T-helper 9 cell (primary cell): ENCODE measurements at places on chromosomes 3 and 15.

DNA sequence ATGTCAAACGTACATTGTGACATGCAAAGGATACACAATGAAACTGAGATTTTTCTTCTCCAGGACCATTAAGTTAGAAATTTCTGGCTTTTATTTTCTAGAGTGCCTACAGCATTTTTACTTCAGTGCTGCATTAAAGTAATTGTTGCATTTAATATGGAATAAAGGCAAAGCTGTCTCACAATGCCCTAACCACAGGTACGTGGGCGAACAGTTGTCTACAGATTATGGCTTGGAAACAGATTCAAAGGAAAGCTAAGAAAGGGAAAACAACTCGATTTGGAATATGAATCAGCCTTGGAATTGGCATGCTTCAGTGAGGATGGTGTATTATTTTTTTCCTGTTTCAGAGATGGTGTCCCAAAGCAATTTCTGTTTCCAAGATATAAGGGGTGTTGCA is 79.1 kb upstream of the TUSC7 start:
- no peak for DNase-seq

DNA sequence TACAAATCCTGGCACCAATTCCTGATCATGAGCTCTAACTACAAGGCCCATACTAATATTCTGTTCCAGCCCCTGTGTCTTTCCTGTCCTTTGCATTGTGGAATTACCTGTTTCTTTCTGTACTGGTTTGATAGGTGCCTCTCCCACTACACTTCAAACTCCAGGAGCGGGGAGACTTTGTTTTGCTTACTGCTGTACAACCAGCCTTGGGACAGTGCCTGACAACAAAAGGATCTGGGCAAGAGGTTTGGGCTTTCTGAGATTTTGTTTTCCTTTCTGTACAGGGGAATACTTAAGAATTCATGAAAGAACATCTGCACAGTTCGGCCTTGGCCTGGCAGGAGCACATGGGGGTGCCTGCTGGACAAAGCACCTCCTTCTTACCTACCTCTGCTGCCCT is 45.1 kb downstream of the ZDHHC3 start:
- DNase-seq = no peak

GRCh38 chr3:168070919-168071318 is 24.8 kb downstream of the GOLIM4 start:
- DNase-seq = no peak

DNA sequence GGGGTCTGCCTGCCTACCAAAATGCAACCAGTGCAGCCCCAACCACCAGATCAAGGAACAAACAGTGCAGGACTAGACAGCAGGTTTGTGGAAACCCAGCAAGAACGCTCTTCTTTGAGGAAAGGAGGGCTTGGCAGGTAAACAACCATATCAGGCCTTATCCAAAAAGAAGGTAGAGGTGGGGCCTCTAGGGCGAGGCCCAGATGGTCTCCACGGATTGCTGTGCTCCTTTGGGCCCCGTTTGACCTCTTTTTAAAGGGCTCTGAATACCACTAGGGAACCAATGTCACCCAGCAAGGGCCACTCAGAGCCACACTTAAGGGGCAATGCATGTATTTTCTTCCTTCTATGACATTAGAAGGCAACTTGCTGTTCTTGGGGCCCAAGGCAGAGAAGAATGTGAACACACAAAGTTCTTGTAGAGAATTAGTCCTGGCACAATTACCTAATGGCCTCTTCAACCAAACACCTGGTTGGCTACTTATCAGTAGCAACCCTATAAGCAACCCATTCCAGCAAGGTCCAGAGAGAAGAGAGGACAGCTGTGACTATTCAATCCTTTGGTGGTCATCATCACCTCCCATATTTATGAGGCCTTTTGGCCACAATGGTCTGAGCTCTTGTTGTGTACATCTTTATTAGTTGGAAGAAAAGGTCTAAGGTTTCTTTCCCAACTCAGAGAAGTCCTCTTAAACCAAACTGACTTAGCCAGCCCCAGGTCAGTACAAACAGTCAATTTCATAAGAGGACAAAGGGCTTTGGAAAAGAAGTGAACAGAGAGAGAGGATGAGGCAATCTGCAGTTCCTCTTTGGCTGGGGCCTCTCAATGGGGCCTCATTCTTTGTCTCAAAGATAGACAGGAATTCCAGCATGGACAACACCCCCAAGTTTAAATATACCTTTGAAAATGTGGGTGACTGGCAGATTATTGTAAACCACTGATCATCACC is 36.0 kb downstream of the FOXP1 start:
- no peak for DNase-seq

- DNase-seq = no peak
These were observed 28.3 kb downstream of the MITF start for GRCh38 chr3:69767571-69767970.

GRCh38 chr3:164883171-164883570 is 195.1 kb downstream of the SI start:
- DNase-seq = no peak

DNA sequence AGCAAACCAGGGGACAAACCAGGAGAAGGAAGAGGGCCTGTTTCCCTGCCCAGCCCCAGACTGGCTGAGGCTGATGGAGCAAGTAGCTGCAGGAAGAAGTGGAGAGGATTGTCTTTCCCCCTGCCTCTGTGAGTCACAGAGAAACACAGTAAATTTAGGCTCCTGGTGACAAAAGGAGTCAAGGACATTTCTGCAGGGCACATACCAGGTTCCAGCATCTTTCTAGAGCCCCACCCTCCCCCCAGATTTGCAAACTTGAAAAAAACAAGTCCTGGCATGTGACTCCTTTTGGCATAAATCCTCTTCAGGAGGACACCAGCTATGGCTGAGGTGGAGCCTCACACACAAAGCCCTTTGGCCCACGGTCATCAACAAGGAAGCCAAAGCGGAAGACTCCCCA is 17.8 kb downstream of the PLD1 start:
- DNase-seq = no peak

DNA sequence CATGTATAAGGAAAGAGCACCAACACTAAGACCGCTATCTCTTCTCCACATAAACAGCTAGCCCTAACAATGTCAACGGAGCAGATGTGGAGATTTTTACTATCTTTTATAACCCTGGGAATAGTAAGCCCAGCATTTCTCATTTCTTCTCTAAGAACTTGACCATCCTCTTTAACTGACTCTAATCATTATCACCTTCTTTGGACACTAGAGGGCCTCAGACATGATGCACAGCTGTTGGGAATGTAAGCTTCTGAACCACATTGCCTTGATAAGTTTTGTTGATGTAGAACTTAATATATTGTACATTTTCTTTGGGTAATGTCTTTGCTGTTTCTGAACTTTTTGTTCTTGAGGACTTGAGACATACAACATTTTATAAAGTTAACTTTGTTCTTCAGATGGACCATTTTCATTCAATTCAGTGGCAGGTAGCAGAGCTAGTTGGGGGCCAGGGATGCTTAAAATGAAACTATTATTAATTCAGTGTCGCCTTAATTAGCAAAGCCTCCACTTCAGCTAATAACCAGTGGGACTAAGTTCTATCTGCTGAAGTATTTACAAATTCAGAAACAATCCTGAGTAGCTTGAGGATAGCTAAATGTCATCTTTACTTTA is 9.6 kb upstream of the TAGLN3 start:
- DNase-seq = no peak

DNA sequence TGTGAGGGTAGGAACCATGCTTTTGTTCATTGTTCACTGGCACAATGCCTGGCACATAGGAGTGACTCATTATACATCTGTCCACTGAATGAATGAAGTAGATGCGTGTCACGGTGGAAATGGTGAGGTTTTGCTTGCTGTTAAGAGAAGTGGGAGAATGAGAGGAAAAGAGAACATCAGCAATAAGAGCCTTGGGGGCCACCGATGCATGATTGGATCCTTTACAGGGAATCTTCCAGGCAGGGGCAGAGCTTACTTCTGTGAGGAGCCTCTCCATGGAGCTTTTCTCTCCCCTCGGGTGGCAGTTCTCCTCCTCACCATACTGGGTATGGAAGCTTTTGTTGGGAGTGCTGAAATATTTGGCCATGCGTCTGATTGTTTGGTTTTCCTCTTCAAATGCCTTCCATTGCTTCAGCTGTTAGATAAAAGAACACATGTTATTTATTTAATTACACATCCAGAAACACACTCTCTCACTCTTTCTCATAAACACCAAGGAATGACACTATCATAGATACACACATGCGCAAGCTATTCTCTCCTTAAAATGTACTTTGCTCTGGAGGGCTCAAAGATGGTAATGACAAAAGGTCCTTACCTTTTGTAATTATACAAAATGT is 78.9 kb upstream of the GSK3B start:
- DNase-seq = no peak

DNA sequence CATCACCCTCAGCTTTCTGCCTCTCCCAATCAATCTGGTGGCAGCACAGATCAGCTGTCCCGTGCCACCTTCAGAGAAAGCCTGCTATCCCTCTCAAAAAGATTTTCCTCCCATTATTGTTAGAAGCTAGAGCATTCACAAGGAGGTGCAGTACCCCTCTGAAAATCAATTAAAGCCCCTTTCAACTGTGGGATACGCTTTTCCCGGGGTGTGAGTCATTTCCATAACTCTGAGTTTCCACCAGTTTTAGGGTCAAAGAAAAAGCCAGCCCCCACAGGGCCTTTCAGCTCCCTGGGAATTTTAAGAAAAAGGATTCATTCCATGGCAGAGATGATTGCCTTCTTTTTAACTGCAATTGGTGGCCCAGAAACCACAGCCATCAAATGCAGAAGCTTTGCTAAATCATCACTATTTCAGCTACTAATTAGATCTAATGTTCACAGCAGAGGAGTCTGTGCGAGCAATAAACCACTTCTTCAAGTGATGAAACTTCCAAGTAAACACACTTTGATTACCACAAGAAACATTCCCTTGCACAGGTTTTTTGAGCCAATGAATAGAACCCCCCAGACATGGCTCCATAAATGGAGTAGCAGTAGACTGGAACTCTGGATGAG is 270.0 kb upstream of the TPRG1 start:
- no peak for DNase-seq

DNA sequence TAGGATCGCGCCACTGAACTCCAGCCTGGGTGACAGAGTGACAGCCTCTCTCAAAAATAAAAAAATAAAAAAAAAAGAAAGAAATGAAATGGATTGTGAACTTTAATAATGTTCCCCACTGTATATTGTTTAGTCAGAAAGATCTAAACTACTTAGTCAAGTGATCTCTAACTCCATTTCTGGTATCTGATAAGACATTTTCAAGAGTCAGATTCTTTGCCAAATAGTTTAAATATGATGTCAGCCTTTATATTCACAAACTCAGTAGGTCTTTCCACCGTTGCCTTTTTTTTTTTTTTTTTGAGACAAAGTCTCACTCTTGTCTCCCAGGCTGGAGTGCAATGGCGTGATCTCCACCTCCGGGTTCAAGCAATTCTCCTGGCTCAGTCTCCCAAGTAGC is 29.0 kb upstream of the OSBPL11 start:
- DNase-seq = no peak

DNA sequence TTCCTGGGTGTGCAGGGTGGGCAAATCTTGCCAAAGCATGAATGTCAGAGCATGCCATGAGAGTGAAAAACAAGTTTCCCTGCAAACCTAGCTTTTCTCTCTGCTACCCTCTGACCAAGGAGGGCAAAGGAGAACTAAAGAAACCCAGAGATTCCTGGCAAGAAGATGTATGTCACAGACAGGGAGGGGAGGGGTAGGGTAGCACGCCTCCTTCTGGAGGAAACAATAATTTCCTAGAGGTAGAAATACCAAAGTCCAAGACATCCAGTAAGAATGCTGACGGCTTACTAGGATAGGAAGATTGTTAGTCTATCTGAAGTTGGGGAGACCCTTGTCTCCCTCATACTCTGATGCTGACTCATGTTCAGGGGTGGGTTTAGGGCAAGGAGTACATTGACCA is 203.9 kb downstream of the NR1D2 start:
- no peak for DNase-seq

DNA sequence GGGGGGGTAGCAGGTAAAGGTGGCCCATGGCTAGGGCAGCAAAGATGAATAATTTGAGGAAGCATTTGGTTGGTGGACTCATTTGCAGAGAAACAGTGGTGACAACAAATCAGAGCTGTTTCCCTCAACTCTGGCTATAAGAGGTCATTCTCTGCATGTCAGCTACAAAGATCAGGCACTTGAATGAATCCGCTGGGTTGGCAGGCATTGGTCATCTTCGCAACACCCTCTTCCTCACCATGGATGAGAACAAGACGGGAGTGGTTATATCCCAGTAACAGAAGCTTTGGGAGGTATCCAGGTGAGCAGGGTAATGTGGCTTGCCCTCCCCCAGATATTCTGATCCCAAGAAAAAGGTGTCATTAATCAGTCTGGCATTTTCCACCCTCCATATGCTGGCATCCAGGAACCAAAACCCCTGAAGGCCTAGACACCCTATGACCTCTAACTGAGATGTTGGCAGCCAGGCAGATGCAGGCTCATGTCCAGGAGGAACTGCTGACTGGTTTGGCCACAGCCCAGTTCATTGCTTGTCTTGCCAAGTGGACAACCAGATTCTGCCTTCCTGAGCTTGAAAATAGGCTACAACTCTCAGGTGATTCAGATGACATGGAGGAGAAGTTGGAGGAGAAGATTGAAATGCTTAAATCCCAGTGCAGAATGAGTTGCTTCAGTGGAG is 108.9 kb upstream of the TRIM42 start:
- DNase-seq = no peak

DNA sequence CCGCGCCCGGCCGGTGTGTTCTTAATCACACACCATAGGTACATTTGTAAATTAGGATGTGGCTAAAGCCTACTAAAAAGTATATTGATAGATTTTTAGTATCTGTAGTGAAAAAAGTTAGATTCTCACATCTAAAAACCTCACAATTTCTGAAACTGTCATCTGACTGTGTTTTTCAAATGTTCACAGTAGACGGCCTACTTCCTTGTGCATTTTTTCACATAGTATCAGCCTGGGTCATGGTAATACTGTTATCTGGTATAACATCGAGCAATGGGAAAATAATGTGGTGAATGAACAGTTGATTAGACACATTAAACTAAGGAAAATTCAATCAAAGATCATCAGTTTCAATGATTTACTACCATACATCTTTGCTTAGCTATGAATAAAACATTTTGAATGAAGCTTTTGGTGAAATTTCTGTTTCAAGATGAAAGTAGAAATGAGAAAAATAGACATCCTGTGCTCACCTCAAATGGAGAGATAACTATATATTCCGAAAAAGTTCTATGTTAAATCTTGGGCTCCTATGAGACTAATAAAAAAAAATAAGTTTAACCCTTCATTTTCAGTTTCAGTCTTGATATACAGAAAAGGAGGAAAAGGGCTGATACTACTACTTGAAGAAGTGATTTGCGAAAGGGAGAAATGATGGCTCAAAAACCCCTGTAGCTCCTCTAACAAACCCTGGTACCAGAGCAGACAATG is 262.7 kb downstream of the ZBTB20 start:
- no peak for DNase-seq

DNA sequence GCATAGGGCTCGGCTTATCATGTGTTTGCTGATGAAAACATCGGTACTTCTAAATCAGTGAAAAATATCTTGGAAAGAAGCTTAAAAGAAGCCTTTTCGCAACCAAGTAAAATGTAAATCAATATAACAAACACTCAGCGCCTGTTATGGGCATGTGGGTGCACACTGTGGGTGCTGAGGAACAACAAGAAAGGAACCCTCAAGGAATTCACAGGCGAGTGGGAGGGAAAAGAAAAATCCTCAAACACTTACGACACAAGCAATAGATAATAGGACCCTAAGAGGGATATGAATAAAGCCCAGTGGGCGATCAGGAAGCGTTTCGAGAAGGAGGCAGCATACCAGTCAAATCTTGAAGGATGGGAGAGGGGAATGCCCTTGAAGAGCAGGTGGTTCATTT is 21.9 kb downstream of the GLDN start:
- DNase-seq = no peak
